Inflammatory macrophage (primary cell): ENCODE measurements at places on chromosomes 1 and 21.

DNA sequence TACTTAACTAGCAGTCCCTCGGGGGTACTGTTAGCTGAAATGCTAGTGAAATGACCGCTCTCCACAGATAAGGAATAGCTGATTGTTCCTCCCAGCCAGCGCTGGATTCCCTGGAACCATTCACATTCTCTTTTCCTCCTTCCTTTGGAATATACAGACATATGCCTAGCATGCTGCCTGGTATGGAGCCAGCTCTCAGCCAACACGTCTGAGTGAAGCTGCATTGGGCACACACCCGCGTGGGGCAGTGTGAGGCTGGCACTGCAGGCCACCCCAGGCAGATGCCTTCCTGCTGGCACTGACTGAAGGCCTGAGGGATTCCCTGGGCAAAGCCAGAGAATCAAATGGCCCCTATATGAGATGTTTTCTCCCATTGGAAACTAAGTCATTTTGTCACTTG lies 66.7 kb downstream of the TLR5 start:
- no peak for DNase-seq

DNA sequence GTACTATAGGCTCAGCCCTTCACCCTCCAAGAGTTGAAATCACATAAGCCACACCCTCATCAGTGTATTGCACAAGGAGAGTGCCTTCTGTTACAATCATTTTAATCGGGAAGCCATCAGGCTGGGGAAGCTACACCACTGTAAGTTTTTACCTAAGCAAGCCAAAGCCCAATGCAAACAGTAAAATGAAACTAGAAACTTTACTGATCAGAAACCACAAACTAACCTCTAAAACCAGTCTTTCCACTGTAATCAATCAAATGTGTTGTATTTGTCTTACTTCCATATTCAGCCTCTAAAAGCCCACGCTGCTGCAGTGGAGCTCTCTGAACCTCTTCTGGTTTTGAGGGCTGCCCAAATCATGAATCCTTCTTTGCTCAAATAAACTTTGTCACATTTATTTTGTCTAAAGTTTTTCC lies 26.2 kb downstream of the CAPN8 start:
- peak; percentile 17 for DNase-seq

- DNase-seq = no peak
Observed at GRCh38 chr1:65156910-65157545, 9.0 kb downstream of the AK4 start.

DNA sequence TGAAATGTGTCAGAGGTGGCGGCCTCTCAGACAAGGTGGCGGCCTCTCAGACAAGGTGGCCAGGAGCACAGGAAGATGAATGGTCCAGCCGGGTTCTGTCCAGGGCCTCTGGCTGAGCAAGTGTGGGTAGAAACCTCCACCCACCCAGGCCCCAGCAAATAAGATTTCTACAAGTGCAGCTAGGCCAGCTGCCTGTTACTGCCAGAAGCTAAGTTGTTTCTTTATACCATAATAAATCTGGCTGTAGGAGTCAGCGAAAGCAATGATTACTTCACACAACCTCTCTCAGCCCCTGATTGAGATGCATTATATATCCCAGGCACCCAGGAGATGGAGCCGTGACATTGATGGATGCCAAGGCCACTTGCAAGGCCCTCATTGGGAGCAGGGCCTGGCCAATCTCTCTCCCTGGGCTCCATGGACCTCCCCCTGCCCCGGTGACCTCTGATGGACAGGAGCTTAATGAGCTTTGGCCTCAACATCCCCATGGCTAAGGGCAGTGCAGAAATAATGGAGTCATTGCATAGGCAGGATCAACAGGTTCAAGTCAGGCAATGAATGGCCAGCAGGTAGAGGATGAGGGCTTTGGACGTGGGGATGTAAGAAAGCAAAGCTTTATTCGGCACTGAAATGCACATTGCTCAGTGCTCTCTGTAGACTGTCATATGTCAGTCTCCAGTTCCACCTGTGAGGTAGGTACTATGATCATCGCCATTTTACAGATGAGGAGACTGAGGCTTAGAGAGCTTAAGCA lies 92.9 kb downstream of the PTPRU start:
- DNase-seq = no peak

DNA sequence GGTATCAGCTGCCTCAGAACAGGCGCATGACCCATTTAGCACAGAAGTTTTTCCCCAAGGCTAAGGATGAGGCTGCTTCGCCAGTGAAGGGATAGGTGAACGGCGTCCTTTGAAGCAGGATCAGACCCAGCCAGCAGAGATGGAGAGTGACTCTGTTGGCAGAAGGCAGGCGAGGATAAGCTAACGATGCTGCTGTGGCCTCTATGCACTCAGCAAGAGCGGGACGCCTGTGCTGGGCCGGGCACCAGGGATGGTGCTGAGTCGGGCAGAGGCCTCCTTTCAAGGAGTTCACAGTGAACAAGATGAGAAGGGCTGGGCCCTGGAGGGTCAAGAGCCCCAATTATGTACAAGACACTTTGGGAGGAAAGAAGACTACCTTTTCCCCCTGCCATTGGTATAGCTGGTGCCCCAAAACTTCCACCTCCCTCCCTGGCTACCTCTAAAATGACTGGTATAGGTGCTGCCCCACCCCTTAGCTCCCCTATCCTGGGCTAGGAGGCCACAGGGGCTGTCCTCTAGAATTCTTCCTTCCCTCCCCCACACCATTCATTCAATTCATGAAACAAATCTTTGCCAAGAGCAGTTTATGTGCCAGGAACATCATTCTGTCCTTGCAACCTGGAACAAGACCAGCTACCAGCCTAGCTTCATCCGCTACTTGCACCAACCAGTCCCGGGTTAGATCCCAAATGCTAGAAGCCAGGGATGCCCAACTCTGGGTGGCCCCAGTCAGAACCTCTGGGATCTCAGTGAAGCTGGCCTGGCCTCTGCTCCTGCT lies 7.5 kb downstream of the XKR8 start:
- no peak for DNase-seq

DNA sequence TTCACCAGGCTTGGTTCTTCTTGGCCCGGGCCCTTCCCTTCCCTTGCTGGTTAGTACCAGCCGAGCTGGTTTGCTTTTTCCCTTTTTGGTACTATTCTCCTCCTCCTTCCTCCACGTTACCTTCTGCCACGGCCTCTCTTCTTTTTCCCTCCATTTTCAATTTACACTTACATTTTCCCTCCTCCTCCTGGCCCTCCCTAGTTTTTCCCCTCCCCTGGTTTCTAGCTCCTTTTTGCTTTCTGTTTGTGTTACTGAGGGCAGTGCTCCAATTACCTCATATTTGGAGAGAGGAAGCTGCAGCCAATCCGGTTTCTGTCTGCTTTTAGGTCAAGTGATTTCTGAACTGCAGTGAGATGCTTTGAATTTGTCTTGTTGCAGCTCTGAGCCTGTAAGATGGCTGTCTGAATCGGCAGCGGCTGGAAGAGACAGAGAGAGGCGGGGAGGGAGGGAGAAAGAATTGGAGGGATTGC lies 63.7 kb downstream of the MACF1 start:
- DNase-seq = peak; percentile 41

DNA sequence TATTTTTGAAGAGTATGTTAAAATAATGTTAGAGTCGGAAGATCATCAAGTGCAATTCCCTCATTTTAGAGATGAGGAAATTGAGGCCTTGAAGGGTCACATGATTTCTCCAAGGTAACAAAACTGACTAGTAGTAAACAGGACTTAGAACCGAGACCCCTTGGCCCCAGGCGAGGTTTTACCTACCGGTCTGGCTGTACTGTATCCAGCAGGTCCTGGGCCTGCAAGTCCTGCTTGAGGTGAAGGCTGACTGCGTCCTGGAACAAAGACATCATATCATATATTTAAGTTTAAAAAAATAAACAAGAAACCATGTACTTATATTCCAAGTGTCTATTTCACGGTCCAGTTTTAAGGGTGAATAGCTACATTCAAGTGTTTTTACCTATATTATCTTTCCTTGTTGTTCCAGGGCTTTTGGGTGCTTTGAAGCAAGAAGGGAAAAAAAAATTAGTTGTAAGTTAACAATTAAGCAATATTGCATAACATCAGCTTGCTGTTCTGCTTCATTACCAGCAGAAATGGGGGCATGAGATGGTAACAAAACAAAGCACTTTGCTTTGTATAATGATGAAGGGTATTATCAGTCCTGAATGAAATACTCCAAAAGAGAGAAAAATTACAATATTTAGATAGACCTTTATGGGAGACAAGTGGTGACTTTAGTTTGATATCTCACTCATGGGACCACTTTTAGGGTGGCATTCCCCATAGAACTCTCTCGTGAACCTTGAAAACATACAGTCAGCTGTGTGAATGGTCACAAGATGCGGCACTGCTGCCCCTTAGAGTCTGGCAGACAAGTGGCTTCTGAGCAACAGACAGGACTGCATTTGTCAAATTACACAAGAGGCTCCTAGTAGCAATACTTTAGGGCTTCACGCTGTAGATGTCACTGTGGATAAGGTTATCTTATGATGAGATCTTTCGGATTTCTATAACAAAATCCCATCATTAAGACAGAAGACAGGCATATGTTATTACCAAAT lies 29.8 kb upstream of the CFAP298 start:
- no peak for DNase-seq

DNA sequence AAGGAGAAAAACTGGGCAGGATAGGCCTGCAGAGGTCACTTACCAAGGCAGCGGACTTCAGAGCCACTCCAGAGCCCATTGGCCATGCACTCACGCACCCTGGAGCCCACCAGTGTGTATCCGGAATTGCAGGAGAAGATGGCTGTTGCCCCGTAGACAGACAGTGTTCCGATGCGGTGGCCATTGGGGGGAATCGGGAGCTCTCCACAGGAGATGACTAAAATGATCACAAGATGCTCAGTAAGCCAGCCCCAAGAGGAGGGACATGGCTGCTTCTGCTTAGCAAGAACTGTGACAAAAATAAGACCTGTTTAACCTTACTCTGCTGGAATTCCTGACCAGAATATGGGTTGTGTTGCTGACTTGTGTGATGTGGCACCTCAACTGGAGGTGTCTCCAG lies 96.9 kb downstream of the ZSCAN20 start:
- no peak for DNase-seq

DNA sequence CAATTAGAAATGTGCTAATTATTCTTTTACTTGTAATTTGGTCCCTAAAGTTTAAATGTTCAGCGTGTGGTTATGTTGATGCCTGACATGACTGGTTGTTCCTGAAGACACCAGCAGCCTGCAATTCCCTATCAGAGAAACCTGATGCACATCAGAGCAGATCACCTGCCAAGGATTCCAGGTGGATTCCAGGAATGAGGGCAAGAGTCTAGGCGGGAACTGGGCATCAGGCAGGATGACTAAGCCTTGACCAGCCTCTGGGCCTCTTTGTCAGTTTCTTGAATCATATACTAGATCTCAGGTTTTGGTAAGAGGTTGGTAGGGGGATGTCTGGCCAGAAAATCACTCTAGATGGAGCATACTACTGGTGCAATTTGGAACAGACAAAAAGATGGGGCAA lies 130.7 kb upstream of the TNR start:
- no peak for DNase-seq

GRCh38 chr1:185421485-185422107 lies 104.6 kb upstream of the IVNS1ABP start:
- no peak for DNase-seq

- peak; percentile 75 for DNase-seq
Observed at GRCh38 chr1:53182111-53182593, 14.5 kb upstream of the CPT2 start.

DNA sequence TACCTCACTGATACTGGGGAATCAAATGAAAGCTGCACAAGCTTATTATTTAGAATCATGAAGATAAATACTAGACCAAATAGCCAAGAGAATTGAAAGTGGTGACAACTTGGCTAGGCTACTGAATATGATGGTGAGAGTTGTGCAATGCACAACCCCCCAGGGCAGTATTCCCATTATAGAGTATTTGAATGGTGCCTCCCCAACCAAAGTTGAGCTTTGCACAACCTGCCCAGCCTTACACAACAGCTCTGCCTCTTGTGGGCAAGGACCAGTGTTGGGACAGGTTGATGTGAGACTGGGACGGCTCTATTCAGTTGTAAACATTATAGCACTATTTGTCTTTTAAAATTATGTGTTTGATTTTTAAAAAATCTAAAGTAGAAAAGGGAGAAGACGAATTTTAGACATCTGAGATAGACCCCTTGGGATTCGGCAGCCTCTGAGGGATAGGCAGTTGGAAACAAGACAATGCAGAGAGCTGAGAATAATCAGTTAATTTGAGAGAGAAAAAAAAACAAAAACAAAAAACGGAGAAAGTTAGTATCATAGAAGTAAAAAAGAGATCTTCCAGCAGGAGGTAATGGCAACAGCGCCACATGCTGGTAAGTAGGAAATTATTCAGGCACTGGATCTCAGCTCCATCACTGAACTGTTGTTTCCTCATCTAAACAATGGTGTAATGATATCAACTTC lies 91.0 kb upstream of the KCNA3 start:
- DNase-seq = peak; percentile 55

GRCh38 chr1:5967351-5968160 lies 24.7 kb downstream of the NPHP4 start:
- DNase-seq = no peak

DNA sequence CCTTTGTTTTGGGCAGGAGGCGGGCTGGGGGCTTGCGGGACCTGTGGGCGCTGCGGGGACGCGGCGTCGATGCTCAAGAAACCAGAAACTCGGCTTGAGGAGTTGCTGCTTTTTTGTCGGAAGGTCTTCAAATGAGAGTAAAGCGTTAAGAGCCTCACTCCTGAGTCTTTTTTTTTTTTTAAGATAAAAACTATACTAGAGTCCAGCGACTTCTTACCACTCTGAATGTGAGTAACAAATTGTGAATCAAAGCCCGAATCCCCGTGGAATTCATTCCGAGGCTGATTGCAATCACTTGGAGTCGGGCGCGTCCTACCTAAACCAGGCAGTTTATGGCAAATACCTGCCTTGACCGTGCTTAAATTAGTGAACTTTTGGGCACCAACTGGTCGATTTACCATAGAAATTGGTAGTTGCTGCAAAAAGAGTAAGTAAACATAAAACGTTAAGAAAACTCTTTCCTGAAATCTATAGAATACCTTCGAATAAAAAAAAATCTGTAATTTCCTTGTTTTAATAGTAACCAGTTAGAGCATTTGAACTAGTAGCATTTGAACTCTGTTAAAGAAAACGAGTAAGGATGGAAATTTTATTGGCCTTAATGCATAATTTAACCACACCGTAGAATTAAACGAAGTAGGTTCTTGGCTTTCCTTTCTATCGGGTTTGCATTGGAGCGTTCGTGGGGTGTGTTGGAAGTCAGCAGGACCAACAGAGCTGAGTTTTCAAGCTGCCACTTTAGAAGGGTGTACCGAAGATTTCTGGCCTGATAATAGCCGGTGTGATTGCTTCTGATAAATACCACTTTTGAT lies 769 bp downstream of the GPSM2 start:
- DNase-seq = no peak

DNA sequence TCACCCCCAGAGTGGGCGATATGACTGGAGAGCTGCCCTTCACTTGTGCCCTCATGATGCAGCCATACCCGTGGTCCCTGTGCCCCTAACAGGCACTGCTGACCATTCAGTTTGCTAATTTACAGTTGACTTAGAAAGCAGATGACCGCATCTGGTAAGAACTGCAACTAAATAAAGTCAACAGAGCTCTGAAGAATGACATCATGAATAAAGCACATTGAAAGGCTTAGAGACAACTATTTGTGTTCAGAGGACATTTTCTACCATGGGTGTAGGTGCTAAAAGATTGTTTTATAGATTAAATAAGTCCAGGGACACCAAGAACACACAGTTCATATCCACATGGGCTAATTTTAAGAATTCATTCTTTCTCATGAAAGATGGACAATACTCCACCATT lies 65.5 kb downstream of the LPAR3 start:
- DNase-seq = no peak

- DNase-seq = peak; percentile 50
Observed at GRCh38 chr1:32063261-32063681, 9.5 kb upstream of the TMEM39B start.
